Foreskin fibroblast (primary cell): ENCODE measurements at places on chromosomes 2 and 18.

- DNase-seq, result no peak
These were observed 35.1 kb downstream of the REEP1 start for GRCh38 chr2:86302320-86302719.

GRCh38 chr2:54845094-54845493 is 121.6 kb downstream of the EML6 start:
- no peak for DNase-seq

DNA sequence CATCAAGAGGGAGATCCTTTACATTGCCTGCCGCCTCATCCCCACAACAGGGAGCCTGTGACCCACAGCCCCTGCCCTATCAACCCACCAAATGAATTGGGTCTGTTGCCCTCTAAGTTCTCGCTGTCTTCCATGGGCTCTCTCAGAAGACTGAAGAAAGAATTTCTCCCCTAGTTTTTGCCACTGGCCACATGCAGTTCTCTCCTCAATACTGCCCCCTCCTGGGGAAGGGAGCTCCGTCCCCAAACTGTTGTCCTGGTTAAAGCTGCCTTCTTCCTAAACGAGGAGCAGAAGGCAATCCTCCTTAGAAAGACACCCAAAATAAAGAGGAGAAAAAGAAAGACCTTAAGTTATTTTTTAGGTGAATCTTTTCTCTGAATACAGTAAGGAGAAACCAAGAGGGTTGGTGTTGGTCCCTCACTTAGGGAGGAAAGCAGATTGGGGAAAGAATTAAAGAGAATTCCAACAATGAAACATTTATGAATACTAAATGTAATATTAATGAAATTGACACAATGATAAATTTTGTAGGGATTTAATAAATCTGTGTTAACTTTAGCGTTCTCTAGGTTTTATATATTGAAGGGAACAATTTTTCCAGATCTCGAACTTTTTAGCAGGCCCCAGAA is 31.1 kb upstream of the SATB2 start:
- DNase-seq, result peak; percentile 84

GRCh38 chr2:37350034-37350433 is 5.6 kb downstream of the QPCT start:
- DNase-seq, result no peak

- no peak for DNase-seq
These were observed 860.4 kb upstream of the CRIM1 start for GRCh38 chr2:35495182-35495581.

- DNase-seq, result no peak
These were observed 275.7 kb downstream of the MYCN start for GRCh38 chr2:16215902-16216557.

GRCh38 chr18:13573750-13574149 is 152.6 kb downstream of the FAM210A start:
- no peak for DNase-seq

- DNase-seq, result no peak
These were observed 300.8 kb upstream of the SOX11 start for GRCh38 chr2:5391362-5391761.

GRCh38 chr2:52294628-52295027 is 1262.7 kb upstream of the NRXN1 start:
- no peak for DNase-seq

GRCh38 chr2:47676261-47676926 is 106.6 kb upstream of the MSH6 start:
- DNase-seq, result no peak

GRCh38 chr2:203811491-203812221 is 55.9 kb upstream of the CTLA4 start:
- peak; percentile 95 for DNase-seq

GRCh38 chr2:113137827-113138226 is 10.4 kb downstream of the IL1RN start:
- DNase-seq, result no peak

DNA sequence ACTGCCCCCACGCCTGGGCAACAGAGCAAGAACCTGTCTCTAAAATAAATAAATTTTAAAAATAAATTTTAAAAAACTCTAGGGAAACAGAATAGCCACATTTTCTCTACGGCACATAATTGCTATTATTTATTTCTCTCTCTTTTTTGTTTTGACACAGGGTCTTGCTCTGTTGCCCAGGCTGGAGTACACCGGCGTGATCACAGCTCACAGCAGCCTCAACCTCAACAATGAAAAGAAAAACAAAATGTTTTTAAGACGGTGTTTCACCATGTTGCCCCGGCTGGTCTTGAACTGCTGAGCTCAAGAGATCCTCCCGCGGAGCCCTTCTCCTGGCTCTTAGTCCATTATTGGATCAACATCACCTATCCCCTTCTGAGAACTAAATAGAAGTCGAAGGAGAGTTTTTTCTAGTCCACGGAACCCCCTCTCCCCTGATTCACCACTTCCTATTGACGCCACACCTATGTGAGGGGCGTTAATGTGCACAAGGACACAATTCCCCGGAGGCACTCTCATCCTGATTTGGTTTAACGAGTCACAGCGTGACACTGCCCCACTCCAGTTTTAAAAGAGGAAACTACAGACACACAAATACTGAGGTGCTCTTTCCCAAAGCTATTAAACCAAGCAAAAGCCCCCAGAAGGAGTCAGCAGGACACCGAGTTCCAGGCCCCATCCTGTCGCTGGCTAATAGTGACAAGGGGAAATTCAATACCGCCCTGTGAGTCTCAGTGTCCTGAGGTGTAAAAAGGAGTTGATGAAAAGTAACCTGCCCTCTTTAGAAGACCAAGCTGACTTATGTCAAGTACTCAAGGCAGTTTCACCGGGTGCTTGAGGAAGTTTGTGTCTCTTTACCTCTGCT is 1.1 kb downstream of the NPC1 start:
- peak; percentile 28 for DNase-seq

DNA sequence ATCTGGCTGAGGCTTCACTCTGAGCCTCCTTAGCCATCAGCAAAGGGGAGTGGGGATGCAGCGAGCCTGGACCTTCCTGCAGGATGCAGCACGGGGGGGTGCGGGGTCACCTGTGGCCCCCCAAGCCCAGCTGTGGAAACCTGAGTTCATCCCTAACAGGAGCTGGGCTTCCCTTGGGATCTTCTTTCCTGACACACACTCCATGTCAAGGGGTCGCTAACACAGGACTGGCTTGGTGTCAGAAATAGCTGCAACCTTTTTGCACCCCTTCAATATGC is 174.7 kb downstream of the RTP5 start:
- no peak for DNase-seq

- DNase-seq, result peak; percentile 64
These were observed 274.3 kb upstream of the TRIB2 start for GRCh38 chr2:12442476-12442847.

DNA sequence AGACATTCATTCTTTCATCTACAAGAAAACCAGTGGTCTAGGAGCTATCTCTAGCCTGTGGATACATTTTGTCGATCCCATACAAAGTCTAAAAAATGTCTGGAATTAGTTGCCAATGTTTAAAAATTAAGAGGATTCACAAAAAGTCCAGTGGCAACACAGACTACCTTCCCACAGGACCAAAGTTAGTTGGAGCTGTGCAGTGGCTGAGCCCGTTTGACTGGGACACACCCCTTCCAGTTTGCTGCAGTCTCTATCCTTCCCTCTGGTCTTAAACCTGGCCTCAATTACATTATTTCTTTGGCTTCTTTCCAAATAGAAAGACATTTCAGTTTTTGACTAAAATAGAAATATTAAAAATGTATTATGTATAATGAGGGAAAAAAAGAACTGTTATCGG is 18.6 kb downstream of the SLC16A14 start:
- no peak for DNase-seq

DNA sequence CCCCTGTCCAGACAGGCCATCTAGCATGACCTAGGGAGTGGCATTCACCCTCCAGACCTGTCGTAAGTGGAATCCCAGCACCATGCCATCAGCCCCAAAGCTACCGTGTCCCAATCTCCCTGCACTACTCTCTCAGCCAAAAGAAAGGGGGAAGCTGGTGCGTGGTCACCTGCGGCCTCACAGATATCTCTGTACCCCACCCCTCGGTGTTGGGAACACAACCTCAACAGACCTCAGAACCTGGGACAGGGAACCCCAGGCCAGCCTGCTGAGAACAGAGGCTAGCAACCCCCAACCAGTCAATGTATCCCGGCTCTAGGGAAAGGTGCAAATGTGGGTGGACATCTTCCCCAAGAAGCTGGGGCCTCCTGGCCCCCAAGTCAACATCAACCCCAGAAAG is 38.2 kb downstream of the LMAN2L start:
- DNase-seq, result no peak

DNA sequence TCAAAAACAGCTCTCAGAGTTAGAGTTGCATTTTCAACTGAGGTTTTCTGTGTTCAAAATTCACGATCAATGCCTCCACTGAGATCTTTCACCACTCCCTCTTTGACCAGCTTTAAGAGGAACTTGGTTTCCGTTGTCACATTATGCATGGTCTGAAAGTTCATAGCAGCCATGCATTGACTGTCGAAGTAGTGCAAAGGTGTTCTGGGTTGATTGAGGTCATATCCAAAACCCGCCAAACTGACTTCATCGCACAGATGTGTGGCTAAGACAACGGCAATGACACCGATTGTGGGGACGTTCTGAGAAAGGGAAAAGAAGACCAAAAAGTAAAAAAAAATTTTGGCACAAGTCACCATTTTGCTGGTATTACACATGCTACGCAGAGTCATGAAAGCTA is 48.7 kb downstream of the ST3GAL5 start:
- DNase-seq, result no peak

- no peak for DNase-seq
These were observed 61.6 kb downstream of the ADI1 start for GRCh38 chr2:3457524-3458395.

- DNase-seq, result no peak
These were observed 35.8 kb upstream of the ACSL3 start for GRCh38 chr2:222825031-222825430.

GRCh38 chr2:190592831-190593230 is 56.1 kb upstream of the NAB1 start:
- DNase-seq, result no peak

DNA sequence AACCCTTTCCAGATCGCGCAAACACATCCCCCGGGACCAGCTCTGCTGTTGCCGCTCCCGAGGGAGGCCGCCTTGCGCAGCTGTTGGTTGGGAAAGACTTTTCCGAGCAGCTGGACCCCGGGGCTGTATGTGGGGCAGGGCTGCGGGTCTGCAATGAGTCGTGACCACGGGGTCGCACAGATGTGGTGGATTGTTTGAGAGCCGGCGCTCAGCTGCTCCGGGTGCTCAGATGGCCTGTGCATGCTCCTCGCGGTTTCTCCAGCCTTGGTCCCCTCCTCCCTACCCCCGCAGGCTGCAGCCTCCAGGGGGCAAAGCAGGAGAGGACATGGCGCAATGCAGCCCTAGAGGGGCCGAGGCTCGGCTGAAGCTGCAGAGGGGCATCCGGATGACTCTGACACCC is 105.2 kb upstream of the OTOS start:
- DNase-seq, result no peak

GRCh38 chr2:141182246-141182645 is 948.6 kb downstream of the LRP1B start:
- no peak for DNase-seq

- DNase-seq, result peak; percentile 46
These were observed 47.4 kb upstream of the NXPH2 start for GRCh38 chr2:138827426-138828054.

- DNase-seq, result no peak
These were observed 1733.6 kb upstream of the CELF4 start for GRCh38 chr18:39299152-39299551.

DNA sequence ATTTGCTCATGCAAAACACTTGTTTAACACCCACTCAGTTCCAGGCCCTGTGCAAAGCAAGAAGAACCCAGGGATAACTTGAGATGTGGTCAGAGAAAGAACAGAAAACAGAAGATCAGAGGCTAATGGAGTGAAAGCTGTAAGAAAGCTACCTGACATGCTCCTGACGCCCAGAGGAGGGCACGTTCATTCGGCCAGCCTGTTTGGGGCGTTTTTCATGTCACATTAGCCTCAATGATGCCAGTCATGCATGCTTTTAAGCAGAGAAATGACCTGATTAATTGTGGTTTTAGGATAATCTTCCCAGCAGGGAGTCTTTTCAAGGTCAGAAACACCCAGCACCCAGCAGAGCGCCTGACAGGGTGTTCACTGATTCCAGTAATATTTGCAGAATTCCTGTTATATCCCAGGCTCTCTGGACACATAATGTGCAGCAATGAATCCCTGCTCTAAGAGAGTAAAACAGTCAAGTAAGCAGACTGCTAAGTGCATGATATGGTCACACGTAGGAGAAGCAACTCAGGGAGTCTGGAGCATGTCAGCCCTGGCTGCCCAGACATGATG is 320.0 kb downstream of the LRATD1 start:
- DNase-seq, result no peak

DNA sequence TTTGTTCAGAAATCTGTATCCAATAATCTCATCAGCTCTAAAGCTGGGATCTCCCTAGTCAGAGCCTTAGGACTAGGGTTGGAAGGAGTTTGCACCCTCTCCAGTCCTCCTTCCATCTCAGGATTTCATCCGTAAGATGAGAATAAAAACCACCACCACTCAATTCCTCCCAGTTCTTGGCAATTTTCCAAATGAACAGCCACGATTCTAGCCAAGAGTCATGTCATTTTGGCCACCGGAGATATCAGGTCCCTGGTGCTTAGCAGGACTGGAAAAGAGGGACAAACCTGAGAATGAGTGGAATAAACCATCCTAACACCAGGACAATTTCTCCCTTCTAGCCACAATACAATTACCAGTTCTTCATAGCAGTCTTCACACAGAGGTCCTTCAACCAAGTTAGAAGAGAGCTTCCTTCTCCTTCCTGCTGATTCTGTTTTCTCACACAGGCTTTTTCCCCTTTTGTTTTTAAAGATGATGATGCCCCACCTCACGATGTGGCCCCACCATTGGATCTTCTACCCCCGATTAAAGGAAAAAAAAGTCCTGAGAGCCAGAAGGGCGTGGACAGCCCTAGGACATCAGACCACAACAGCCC is 36.2 kb downstream of the KIAA2012 start:
- no peak for DNase-seq

DNA sequence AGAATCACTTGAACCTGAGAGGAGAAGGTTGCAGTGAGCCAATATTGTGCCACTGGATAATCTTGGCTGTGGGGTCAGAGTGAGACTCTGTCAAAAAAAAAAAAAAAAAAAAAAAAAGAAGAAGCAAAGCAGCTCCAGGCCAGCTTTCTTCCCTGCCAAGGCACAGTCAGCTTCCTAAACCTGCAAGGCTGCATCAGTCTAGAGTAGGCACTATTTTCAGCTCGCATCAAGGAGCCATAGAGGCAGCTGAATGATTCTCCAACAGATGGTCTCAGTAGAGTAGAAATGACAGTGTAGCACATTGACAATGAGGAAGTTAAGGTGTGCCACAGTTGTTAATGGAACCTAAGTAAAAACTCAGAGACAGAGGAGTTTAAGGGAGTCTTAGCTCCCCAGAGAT is 35.6 kb downstream of the BMP10 start:
- no peak for DNase-seq

DNA sequence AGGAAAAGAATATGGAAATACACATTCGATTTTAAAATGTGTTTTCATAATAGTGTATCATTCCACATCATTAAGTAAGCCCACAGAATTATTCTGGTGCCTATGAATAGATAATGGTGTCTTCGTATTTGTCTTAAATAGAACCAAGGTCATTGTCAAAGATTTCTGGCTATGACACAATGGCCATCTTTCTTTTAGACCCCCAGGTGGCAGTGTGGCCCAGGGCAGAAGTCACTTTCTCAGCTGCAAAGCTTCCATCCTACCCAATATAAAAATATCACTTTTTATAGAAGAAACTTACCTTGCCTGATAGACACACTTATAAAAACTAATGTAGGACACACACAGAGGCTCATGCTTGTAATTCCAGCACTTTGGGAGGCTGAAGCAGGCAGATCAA is 57.5 kb downstream of the ZRANB3 start:
- DNase-seq, result no peak
